Esophagus squamous epithelium (tissue), 5 donors: ENCODE measurements at places on chromosomes 7 and 10.

DNA sequence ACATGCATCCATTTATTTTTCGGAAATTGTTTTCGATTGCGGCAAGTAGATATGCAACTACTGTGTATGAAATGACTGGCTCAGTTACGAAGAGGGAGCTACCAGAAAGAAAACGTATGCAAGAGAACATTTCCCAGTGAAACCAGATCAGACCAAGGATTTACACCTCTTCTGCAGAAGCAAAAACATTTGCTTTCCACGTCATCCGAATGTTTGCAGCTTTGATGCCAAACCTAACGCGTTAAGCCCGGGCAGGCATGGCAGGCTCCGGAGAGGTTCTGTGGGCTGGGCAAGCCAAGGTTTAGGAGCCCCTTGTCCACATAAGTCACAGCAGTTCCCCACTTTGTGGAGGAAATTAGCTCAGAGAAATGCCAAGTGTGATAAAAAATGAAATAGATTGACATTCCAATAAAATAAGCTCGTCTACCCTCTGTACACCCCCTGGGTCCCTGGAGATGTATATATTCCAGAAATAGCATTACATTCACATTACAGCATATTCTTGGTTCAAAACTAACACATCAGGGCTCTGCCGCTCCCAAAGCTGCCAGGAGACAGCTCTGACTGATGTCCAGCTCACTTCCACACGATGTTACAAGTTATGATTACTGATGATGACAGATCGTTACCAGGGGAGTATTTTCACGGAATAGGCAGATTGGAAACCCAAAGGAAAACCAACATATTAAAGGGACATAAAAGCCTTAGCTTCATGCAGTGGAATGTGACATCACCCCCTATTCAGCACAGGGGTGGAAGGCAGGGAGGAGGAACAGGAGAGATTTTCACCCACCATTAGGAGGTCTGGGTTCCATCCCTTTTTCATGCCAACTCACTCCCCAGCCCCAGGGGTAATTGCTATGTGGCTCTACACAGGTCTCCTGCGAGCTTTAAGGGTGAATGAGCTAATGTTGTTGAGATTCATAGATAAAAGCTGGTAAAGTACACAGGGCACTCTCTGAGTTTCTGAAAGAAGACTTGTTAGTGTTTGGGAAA lies 81.5 kb downstream of the LYZL1 start:
- DNase-seq, result no peak

GRCh38 chr7:65910237-65910636 lies 37.4 kb downstream of the VKORC1L1 start:
- no peak for DNase-seq

- no peak for DNase-seq
Observed at GRCh38 chr10:116648903-116649302, 28.1 kb downstream of the PNLIPRP2 start.

DNA sequence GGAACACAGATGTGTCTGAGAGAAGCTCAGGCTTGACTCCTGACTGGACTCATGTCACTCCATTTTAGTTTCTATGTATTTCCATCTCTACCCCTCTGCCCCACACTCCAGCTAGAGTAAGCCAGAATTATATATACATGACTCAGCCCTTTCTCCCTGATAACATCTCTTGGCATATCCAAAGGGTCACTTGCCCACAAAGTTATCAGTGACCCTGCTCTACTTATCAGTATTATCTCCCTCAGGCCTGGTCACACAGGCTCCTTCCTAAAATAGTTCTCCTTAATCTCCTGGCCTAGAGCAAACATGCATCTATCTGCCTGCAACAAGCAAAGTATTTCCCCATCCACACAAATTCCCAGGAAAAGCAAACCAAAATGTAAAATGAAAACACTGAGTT lies 598.3 kb downstream of the SUGCT start:
- no peak for DNase-seq

DNA sequence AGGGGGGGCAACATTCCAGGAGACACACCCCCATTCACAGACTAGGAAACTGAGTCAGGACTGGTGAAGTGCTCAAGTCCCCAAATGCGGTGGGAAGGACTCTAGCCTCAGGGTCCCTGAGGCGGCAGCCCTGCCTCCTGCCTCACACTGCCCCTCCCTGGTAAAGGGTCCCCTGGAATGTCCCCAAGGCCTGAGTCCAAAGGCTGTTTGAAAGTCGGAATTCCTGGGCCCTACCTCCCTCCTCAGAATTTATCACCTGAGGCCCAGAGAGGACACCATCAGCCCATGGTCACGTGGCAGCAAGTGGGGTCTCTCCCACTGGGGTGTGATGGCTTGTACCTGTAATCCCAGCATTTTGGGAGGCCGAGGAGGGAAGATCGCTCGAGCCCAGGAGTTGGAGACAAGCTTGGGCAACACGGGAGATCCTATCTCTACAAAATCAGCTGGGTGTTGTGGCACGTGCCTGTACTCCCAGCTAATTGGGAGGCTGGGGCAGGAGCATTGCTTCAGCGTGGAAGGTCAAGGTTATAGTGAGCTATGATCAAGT lies 110.3 kb upstream of the TNRC18 start:
- DNase-seq, result no peak

GRCh38 chr7:119929891-119930290 lies 343.1 kb upstream of the KCND2 start:
- DNase-seq, result no peak

GRCh38 chr7:155874411-155874810 lies 62.1 kb upstream of the SHH start:
- DNase-seq, result no peak

- no peak for DNase-seq
Observed at GRCh38 chr7:44884621-44885393, 523 bp downstream of the PURB start.

GRCh38 chr10:28508304-28508925 lies 24.5 kb upstream of the WAC start:
- no peak for DNase-seq

- DNase-seq, result no peak
Observed at GRCh38 chr7:110336423-110336822, 754.5 kb upstream of the LRRN3 start.

DNA sequence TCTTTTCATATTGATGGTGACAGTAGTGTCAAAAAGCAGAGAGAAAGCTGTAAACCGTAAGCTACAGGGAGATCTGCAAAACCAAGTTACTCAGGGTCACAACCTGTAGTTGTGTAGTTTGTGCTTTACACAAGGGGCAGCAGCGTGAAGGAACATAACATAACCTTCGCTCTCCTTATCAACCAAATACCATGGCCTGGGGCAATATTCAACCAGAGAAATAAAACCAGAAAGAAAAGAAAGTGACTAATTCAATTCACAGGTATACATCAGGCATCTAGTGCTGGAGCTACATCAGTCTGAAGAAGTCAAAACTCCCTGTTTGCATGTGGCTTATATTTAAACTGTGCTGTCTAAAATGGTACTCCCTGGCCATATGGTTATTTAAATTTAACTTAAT lies 224.3 kb downstream of the TWIST1 start:
- DNase-seq, result no peak

GRCh38 chr10:77357611-77358310 lies 279.8 kb downstream of the KCNMA1 start:
- no peak for DNase-seq

GRCh38 chr7:42726066-42726785 lies 185.6 kb downstream of the C7orf25 start:
- DNase-seq, result no peak

- no peak for DNase-seq
Observed at GRCh38 chr10:90674928-90675327, 182.9 kb downstream of the HTR7 start.

- DNase-seq, result no peak
Observed at GRCh38 chr10:126935263-126935946, 30.2 kb downstream of the DOCK1 start.

DNA sequence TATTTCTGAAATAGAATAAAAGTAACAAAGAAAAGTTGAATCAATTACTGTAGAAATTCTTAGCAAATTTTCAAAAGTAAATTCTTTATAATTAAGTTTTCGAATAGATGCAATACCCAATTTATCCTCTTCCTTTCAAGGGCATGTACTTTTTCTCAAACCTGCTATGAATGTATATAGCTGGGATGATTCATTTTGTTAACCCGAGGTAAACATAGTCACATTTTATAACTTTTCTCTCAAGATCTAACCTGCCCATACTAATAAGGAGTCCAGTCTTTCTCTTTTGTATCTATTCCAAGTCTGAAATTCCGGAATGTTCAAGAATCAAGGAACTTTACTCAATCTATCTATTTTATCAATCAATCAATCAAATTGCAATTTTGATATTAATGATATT lies 1072.9 kb downstream of the REEP3 start:
- no peak for DNase-seq

- DNase-seq, result no peak
Observed at GRCh38 chr7:115561335-115562110, 469.0 kb downstream of the TFEC start.

- DNase-seq, result no peak
Observed at GRCh38 chr7:30557245-30557644, 37.4 kb upstream of the GARS1 start.

- no peak for DNase-seq
Observed at GRCh38 chr7:8561449-8561848, 128.0 kb downstream of the NXPH1 start.

DNA sequence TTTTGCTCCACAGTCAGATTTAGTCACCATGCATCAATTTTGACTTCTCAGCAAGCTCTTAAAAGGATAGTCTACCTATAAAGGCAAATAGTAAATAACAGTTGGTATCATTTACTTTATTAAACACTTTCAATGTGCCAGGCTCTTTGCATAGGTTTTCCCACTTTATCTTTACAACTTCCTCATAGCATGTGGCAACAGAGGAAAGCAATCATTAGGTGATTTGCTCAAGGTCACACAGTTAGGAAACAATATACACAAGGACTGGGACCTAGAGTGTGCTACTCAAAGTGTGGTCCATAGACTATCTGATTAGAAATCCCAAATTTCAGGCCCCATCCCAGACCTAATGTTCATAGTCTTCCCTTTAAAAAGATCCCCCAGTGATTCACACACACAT lies 212.3 kb downstream of the MTERF1 start:
- no peak for DNase-seq

GRCh38 chr7:15495170-15495569 lies 66.6 kb downstream of the AGMO start:
- DNase-seq, result no peak

DNA sequence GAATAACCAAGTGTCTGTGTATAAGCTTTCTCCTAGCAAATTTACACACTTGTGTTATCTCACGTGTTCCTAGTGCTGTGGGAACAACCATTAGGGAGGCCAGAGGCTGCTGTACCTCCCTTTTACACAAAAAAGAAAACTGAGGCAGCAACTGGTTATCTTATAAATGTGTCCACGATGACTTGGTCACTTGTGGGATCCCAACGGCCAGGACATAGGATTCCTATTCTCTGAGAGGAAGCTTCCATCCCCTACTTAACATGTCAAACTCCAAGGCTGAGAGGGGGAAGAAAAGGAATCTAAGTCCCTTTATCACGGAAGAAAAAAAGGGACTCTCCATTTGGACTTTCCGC lies 484 bp downstream of the ZNF438 start:
- DNase-seq, result no peak

DNA sequence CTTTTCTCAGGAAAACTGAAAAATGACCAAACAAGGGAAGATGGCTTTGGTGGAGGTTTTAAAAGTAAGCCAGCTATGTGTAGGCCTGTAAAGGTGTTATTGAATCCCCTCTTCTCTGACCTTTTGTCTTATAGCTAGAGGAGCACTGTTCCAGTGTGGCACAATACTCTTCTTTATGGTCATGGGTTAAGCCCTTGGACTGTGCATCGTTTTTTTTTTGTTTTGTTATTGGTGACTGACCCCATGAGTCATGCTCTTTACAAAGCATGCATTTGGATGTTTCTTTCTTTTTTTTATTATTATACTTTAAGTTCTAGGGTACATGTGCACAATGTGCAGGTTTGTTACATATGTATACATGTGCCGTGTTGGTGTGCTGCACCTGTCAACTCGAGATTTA lies 19.6 kb upstream of the FAM25A start:
- no peak for DNase-seq

GRCh38 chr7:8215648-8216333 lies 46.2 kb downstream of the ICA1 start:
- DNase-seq, result no peak

DNA sequence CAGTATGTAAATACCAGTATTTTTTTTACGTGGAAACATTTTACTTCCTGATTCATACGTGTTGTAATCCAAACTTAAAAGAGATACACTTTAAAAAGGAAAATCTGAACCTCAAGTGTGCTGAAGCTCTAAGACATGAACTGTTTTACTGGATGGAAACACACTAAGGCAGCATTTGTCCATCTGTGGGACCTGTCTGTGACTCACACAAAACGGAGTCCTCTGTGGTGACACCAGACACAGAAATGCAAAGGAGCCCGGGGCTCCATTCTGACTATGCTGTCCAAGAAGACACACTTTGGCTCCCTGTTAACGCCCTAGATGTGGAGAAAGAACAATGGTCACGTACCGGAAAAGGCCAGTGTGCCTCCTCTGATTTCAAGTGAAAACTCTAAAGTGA lies 23.9 kb downstream of the RNF133 start:
- no peak for DNase-seq

GRCh38 chr7:40297741-40298311 lies 163.0 kb downstream of the SUGCT start:
- no peak for DNase-seq

DNA sequence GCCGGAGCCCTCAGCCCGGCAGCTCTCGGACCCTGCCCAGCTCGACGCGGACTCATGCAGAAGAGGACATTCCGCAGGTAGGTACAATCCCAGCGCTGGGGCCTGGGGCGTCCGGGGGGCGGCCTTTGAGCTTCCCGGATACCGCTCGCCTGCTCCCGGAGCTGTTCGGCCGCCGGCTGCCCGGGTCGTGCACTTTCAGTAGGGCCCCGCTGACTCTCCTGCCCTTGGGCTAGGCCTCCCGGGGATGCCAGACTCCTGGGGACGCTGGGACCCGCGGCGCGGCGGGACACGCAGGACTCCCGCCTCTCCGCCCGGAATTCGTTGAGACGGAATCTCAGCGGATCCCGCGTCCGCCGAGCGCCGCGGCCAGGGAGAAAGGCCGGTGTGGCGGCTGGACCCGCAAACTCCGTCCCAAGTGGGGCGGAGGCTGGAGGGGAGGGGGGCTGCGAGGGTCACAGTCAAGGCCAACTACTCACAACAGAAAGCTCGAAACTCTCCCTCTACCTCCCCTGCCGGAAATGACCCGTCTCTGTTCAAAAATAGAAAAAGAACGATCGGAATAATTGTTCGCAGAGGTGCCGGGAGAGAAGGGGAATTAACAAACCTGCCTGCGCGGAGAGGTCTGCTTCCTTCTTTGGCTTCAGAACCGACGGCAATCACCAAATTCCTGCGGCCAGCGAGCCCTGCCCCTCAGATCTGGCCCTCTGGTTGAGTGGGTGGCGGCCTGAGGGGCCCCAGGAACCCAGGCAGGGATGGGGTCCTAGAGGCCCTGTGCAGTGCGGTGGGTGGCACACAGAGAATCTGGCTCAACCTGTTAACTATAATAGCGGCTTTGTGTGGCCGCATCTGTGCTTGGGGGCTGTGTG lies 9.2 kb downstream of the TLX1 start:
- no peak for DNase-seq

DNA sequence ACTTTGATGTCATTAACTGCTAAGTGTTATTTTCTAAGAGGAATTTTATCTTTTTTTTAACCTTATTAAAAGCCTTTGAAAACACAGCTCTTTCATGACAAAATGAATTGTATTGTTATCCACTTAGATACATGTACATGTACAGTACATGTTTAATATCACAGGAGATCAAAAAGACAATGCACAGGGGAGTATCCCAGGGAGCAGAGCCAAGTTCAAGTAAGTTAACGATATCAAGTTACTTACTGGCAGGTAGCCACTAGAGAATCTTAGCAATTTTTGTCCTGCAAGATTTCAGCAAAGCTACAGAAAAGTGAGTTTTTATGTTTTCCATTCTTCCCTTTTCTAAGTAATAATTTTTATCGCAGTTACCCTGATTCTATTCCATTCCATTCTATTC lies 33.9 kb upstream of the ARL4A start:
- DNase-seq, result no peak

- DNase-seq, result no peak
Observed at GRCh38 chr10:43322331-43322730, 49.1 kb upstream of the FXYD4 start.
